ENCODE measurements at places on chromosomes 2 and 18.

GRCh38 chr2:147161746-147162145, 683.1 kb upstream of the ACVR2A start:
- no peak for DNase-seq

- no peak for DNase-seq
These were observed 32.8 kb upstream of the SIGLEC15 start for GRCh38 chr18:45792506-45793263.

DNA sequence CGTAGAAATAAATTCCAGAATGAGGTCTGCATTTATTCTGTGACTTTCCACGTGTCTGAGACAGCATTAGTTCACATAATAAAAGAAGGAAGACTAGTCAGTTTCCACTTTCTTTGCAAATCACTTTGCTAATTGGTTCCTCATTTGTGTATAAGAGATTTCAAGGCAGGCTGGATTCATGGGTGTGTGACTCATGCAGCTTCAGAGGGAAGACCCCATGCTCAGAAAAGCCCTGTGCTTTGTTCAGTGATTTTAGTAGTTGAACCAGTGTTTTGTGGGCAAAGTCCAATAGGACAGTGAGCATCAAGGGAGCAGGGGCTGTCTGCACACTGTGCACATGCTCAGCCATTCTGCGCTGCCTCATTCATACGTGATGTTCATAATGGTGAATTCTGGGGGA, 297.8 kb downstream of the DLGAP1 start:
- no peak for DNase-seq

GRCh38 chr18:79322441-79322840, 73.3 kb upstream of the NFATC1 start:
- no peak for DNase-seq

DNA sequence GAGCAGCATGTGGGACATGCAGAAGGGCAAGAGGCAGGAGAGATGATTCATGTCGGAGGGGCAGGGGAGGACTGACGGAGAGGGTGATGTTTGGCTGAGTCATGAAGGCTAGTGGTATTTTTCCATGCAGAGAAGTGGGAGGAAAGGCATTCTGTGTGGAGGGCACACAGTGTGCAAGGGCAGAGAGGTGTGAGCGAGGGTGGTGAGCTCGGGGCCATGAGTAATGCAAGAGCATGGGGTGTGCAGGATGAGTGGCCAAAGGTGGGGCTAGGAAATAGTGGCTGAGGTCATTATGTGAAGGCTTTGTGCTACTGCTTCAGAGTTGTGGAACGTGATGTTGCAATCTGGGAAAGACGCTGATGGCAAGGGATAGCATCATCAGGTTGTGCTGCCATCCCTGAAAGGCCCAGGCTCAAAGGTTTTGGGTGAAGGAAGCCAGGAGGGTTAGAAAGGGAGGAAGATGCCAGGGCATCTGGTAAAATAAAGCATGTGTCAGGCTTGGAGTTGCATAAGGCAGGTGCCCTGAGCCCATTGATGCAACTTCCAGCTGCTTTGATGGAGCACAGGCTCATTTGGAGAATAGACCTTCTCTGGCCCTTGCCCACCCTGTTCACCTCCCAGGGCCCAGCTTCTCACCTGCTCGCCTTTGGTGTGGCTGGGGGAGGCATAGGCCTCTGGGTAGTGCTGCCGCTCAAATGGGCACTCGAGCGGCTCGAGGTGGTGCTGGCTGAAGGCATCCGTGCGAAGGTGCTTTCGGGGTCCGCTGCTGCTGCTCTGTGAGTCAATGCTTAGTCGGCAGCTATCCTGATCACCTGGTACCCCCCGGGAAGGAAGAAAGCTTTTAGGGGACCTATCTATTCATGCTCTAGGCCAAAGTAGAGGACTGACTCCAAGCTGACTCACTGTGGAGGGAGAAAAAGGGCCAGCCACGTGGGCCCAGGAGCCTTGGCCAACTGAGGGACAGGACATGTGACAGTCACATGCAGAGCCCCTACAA, 37.5 kb downstream of the PAX8 start:
- peak; percentile 96 for DNase-seq

- DNase-seq = no peak
These were observed 45.2 kb downstream of the PRKCE start for GRCh38 chr2:45696708-45697107.
